ENCODE measurements at places on chromosomes 4 and X.

DNA sequence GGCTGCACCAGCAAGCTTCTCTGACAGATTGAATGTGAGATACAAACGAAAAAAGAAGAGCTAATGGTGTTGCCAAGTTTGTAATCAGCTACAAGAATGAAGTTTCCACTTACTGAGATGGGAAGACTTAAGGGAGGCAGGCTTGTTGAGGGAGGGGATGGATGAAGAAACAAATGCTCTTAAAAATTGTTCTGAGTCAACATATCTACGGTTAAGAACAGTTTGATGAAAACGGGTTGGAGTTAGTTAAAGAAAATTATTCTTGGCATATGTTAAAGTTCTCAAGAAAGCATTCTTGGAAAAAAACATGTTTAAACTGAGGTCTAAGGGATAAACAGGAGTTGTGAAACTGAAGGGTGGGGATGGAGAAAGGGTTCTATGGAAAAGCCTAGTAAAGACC is 816.3 kb upstream of the HS3ST1 start:
- no peak for DNase-seq

- DNase-seq: no peak
Observed at GRCh38 chrX:120486786-120487185, 17.7 kb upstream of the LAMP2 start.

- DNase-seq: peak; percentile 77
Observed at GRCh38 chr4:119628281-119629141, at the start of gene PDE5A. TSS of gene PDE5A (minus strand) at chr4:119628804. CDS start at chr4:119628671, 133 bp downstream.

DNA sequence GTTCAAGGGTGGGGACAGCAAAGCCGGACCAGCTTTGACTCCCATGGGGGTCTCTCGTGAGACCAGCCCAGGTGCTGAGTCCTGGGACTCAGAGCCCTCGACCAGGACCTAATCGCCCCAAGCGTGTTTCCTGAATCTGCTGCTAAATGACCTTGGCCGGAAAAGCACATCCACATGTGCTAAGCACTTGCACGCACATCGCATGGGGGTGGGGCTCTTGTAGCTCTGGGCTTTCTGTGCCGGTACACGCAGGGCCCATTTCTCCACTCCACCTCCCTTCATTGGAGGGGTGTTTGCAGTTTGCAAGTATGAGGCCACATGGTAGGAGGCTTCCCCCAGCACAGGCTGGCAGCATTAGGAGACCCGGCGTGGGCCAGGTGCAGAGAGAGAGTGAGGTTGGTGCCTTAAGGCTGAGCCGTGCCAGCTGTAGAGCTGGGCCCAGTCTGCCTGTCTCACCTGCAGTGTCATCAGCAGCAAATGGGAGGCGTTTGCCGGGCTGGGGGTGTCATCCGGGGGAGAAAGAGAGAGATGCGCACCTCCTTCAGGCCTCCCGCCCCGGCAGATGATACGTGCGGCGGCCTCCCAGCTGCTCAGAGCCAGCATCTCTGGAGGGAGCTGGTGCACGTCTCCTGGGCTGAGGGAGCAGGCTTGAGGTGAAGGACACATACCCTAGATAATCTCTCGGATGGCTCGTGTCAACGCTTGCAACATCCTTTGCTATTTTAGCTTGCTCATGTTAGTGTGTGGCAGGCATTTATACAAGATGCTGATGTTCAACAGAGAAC is 45.2 kb upstream of the CLCN4 start:
- DNase-seq: no peak

DNA sequence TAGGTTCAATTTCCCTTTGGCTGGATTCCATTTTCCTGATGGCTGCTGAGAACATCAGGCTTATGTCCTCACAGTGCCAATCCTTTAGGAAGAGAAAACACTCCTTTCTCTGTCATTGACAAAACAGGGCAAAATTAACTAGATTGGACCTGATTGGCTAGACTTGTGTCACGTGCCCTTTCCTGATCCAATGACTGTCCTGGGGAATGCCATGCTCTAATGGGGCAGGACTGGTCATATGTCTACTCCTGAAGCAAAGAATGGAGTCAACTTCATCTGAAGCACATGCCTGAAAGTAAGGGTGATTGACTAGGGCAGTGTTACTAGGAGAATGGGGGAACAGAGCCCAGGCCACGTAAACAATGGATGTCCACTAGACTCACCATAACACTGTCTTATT is 220.4 kb downstream of the KDR start:
- DNase-seq: no peak

DNA sequence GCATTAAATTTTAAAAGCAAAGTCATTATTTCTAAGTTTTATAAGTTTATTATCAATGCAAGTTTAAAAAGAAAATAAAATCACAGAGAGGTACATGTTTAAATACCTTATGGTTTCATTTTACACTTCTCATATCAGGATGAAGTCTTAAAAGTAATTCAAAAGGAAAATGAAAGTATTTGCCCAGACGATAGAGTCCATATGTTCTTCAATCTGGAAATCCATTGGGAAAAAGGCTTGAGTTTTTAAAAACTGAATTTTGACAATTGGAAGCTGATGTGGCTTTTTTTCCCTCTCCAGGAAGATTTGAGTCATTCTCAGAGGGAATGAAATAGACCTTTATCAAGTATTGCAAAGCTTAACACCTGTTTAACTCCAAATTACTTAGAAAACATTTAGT is 37.1 kb downstream of the MAB21L2 start:
- DNase-seq: no peak

GRCh38 chrX:24216037-24216436 is 66.5 kb downstream of the ZFX start:
- no peak for DNase-seq

DNA sequence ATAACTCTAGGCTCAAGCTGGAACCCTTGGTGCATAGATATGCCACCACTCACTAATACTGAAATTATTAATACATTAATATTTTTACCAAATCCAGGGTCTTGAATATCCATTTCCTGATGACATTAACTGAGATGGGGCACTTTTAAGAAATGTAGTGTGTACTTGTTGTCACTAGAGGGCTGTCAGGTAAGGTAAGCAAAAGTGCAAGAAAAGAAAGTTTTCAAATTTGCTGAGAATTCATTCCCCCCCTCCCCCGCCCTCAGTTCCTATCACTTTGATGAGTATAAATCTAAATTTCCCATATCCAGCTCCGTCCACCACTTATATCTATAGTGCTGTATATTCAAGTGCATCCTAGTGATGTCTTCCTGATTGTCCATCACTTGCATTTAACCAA is 20.5 kb upstream of the WDR44 start:
- peak; percentile 13 for DNase-seq

DNA sequence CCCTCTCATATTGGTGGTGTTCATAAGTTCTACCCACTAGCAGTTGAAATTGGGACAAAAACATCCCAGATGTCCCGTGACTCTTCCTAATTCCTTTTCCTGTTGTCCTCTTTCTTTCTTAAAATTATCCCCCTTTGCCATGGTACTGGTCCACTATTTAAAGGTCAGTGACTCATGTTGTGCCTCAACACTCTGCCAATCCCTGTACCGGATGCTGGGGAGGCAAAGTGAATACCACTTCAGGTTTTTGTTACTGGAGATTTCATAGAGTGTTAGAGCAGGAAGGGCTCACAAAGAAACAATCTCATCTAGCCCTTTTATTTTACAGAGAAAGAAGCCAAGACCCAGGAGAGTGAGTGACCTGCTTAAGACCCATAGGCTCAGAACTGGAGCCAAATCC is 24.6 kb downstream of the SEPTIN11 start:
- DNase-seq: peak; percentile 25

DNA sequence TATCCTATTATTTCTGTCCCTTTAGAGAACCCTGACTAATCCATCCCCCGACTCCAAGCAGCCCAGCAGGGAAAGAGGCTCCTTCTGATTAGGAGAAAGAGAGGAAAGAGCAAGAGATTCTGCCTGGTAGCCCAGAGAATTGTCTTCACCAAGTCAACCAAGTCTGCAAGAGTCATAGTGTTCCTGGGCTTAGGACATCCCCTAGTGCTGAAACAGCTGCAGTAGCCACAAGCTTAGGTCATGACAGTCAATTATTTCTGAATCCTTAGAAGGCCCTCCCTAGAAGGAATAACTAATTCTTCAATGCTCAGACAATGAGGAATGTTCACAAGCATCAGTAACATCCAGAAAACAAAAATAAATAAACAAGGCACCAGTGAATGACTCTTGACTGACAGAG is 480.3 kb upstream of the GRIA3 start:
- DNase-seq: no peak
